ENCODE measurements at places on chromosomes 6 and 20. TPM values are rescaled to one million over a fixed set of nuclear protein-coding genes. Genes with fewer than 3 reads are reported as not detected.

DNA sequence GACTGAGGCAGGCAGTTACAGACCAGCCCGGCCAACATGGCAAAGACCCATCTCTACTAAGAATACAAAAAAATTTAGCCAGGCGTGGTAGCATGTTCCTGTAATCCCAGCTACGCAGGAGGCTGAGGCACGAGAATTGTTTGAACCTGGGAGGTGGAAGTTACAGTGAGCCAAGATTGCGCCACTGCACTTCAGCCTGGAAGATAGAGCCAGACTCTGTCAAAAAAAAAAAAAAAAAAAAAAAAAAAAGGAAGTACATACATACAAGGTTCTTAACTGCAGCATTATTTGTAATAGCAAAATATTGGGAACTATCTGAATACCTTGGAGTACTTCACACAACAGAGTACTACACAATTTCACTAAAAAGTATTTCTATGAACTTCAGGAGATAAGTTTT, 183.5 kb upstream of the OLIG3 start:
- no peak for DNase-seq

DNA sequence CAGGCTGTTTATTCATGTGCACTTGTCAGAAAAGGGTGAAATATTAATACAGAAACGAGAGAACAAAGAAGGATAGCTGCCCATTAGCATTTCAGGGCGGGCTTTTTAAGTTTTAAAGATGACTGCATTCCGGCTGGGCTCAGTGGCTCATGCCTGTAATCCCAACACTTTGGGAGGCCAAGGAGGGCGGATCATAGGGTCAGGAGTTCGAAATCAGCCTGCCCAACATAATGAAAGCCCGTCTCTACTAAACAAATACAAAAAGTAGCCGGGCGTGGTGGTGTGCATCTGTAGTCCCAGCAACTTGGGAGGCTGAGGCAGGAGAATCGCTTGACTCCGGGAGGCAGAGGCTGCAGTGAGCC, 130.5 kb downstream of the HFE start:
- no peak for DNase-seq

TSPO2 gene
- not detected for total RNA-seq

SNX5 gene
- 49.9 TPM for total RNA-seq

GRCh38 chr6:12291839-12292604, 1.9 kb downstream of the EDN1 start:
- DNase-seq = no peak

C6orf118 gene
- total RNA-seq = not detected

DNA sequence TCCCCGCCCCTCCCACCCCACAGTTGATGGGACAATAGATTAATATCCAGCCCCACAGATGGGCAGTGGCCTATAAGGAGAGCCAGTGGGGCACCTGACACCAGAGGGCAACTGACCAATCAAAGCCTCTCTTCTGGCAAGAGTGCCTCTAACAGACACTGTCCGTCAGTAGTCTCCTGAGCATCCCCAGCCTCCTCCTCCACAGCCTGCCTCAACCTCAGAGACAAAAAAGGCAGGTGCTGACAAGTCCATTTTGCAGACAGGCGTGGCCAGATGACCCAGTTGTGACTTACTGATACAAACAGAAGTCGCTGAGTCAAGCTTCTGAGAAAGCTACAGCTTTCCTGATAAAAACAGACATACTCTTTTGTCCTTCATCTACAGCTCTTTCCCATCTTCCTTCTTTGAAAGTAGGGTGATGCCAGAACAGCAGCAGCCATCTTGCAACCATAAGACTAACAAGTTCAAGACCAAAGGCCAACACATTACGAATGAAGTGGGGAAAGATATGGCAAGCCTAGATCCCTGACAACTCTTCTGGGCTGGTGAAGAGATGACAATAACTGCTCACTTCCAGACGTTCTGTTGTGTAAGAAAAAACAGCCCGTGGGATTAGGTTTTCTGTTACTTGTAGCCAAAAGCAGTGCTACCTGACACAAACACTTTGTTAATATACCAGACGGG, 12.3 kb downstream of the PPIL1 start:
- DNase-seq = no peak

DNA sequence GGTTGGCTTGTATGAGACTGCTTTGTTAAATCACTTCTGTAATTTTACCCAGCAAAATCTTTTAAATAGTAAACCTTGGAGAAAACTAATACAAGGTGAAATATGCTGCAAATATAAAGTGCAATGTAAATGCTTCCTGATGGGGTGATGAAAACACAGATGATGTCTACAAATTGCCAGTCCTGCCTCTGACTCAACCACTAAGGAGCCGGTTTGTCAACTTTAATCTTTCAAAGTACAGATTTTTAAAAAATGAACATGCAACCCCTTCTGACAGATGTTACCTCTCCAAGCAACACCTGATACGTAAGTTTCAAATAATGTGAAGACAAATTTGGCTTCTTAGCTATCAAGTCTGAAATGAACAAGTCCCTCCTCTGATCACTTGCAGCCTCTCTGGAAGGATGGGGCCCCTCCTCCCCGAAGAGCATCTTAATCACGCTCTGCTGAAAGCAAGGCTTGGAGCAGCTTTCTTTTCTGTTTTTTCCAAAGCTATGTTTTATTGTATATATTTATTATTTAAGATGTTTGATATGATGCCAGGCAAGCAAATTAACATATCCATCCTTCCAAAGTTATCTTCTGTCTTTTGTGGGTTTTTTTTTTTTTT, 196.0 kb downstream of the MYLK4 start:
- DNase-seq = no peak

DNA sequence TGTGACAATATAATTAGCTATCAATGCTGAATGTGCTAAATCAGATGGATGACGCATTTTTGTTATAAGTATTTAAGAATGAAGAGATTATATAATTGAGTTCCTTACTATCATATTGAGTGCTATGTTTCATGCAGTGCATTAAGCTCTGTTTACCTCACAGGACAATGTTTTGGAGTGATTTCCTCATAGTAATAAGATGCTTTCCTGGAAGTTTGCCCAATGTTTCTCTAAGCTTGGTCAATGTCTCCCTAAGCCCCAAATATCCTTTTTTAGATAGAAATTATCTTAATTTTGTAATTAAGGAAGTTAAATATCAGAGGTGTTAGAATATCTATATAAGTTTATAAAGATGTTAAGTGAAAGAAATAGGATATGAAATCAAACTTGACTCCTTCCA, 489.6 kb downstream of the MMUT start:
- DNase-seq = no peak

DNA sequence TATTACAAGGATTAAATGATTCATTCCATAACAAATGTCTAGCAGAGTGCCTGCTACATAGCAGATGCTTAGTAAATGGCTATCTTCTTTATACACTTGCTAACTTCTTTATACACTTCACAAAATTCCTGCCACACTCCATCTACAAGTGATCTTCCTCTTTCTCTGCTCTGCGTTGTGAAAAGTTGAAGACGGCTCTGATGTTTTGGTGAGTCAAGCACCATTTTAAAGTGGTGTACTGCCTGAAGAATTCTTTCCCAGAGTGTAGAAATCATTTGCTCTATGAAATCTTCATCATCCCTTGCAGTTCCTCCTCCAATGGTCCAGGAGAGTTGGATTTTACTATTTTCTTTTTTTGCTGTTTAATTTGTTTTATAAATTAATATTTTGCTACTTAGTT, 74.9 kb downstream of the TNFAIP3 start:
- no peak for DNase-seq

DNA sequence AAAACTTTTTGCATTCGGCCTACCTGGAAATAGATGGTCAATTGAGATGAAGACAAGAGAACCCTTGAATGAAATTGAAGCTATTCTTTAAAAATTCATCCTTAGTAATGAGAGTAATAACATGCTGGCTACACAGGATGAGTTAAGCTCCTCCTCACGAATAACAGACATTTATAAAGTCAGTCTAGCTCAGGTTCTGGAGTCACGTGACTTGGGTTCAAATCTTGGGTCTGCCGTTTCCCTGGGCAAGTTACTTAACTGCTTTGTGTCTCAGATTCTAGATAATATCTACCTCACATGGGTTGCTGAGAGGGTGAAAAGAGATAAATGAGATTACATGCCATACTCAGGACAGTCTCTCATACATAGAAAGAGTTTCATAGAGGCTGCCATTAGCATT, 101.4 kb upstream of the INSM1 start:
- DNase-seq = no peak

- no peak for DNase-seq
Measured at GRCh38 chr6:109799664-109800063, 108.6 kb downstream of the FIG4 start.

HUS1B gene
- total RNA-seq = 0.68 TPM

GRCh38 chr6:33623895-33624381, 2.8 kb downstream of the ITPR3 start:
- no peak for DNase-seq

GRCh38 chr20:15674253-15675060, 898.8 kb downstream of the KIF16B start:
- no peak for DNase-seq

DNA sequence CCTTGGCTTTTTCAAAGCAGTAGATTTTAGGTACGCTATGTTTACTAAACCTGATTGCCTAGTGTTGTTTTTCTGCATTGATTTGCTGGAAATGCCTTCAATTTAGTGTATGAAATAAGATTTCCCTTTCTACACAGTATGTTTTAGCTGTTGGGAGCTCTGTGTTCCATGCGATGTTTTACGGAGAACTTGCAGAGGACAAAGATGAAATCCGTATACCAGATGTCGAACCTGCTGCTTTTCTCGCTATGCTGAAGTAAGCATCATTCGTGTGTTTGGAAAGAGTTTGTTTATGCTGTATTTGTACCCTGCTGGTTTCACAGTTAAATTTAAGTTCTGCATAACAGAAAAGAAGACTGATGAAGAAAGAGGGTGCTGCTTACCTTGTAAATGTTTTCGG, 1.9 kb downstream of the BTBD3 start:
- no peak for DNase-seq

SEL1L2 gene
- not detected for total RNA-seq

- no peak for DNase-seq
Measured at GRCh38 chr20:52268184-52268749, 76.7 kb upstream of the ZFP64 start.

GRCh38 chr6:24929242-24929641, 6.5 kb downstream of the RIPOR2 start:
- no peak for DNase-seq

- DNase-seq = no peak
Measured at GRCh38 chr20:14958626-14959025, 621.2 kb upstream of the FLRT3 start.

KCNB1 gene
- total RNA-seq = 2.5 TPM

RFX6 gene
- not detected for total RNA-seq

GRCh38 chr6:64591676-64592036, 956.1 kb downstream of the PHF3 start:
- DNase-seq = no peak

TMC2 gene
- not detected for total RNA-seq

CALHM4 gene
- total RNA-seq = 2.6 TPM

R3HDML gene
- not detected for total RNA-seq

TULP4 gene
- total RNA-seq = 131 TPM

DNA sequence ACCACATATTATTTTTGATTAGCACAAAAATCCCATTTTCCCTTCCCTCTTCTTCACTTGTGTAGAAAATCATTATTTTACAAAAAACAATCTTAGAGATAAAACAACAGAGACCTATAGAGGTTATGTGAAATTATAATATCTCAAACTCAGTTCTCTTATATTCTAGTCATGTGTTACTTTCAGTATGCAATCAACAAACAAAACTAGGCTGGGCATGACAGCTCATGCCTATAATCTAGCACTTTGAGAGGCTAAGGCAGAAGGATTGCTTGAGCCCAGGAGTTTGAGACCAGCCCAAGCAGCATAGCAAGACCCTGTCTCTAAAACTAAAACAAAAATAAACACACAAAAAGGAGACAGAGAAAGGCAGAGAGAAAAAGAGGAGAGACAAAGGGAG, 211.4 kb upstream of the SGK1 start:
- DNase-seq = no peak

CD93 gene
- 25.1 TPM for total RNA-seq

GRCh38 chr20:22584522-22584921, at the start of gene FOXA2:
Gene FOXA2, minus strand, starts transcription at chr20:22584572. Its CDS starts 294 bp downstream, at chr20:22584278.
- no peak for DNase-seq

GRCh38 chr20:9668381-9668780, 154.0 kb downstream of the LAMP5 start:
- no peak for DNase-seq

- DNase-seq = no peak
Measured at GRCh38 chr20:31719644-31720485, 2.8 kb downstream of the BCL2L1 start.

DNA sequence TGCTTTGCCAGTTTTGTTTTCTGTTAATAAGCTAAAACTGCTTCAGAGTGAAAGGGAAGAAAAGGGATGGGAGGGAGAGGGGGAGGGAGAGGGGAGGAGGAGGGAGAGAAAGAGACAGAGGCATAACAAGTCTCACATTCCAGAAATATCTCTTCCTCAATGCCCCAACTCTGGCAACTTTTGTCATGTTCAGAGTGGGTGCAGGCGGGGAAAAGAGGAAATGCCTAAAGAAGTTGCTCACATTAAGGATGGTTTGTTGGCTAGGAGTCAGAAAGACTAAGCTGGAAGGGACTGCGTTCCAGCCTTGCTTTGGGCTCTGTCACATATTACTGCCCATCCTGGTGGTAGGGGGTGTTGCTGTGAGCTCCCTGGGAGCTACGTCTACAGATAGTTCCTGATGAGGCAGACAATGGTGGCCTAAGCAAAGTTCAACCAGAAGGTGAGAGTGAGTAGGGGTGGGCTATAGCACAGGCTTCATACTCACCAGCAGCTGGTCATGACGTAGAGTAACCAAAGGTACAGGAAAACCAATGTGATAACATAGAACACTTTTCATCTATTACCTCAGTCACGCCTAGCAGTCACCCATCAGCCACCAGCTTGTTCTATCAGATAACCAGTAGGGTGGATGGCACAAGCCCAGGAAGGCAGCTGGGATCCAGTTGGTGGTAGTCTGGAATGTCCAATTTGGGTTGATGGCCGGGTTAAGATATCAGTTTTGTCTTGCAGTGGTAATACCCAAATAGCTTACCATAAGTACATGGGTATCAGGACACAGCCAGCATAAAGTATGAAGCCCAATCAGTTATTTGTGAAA, 2.1 kb downstream of the TSPYL4 start:
- no peak for DNase-seq

- DNase-seq = no peak
Measured at GRCh38 chr20:55333798-55334197, 671.5 kb downstream of the CBLN4 start.

NMBR gene
- not detected for total RNA-seq

DNA sequence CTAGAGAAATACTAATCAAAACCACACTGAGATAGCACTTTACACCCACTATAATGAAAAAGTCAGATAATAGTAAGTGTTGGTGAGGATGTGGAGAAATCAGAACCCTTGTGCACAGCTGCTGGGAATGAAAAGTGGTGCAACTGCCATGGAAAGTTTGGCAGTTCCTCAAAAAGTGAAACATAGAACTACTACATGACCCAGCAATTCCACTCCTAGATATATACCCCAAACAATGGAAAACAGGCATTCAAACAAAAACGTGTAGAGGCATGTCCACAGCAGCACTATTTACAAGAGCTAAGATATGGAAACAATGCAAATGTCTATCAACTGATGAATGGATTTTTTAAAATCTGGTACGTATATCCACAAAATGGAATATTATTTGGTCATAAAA, 117.5 kb upstream of the C6orf118 start:
- DNase-seq = no peak

Data from suprapubic skin (tissue), 4 donors.